NCI-H1694 treated with DMSO at 0.1 percent for 48 hours (cell line): ENCODE measurements at places on chromosomes 11 and 22.

DNA sequence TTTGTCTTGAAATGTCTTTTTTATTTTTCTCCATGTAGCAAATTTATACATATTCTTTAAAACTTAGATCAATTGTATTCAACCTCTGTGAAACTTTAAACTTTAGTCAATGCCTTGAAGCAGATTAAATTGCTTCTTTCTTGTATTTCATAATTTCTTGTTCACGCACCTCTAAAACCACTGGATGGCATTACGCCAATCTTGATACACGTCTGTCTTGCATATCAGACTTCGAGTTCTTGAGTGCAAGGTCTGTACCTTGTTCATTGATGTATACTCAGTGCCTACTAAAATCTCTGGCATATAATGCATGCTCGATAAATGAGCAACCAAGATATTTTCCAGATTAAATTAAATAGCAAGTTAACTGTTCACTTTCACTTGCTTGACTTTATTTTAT, 236.8 kb downstream of the CASP12 start:
- no peak for DNase-seq

DNA sequence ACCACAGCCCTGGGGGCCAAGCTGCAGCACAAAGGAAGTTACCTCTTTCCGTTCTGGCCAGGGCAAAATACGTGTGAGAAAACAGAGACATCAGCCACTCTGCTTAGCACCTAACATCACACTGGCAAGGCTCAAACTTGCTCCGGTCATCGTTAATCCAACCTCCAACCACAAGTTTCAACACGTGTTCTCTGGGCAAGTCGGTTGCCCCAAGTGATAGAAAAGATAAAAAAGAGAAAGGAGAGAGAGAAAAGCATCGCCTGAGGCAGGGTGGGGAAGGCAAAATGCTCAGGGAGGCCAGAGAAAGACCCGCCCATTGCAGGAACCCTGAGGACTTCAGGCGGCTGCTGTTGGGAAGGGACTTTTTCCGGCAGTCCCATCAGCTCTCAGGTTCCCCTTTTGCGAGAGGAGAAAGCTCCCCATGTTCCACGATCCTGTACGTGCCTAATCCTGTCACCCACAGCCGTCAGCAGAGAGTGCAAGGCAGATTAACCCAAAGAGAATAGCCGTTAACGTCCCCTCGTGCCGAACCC, 18.5 kb upstream of the B4GALNT4 start:
- DNase-seq, result no peak

DNA sequence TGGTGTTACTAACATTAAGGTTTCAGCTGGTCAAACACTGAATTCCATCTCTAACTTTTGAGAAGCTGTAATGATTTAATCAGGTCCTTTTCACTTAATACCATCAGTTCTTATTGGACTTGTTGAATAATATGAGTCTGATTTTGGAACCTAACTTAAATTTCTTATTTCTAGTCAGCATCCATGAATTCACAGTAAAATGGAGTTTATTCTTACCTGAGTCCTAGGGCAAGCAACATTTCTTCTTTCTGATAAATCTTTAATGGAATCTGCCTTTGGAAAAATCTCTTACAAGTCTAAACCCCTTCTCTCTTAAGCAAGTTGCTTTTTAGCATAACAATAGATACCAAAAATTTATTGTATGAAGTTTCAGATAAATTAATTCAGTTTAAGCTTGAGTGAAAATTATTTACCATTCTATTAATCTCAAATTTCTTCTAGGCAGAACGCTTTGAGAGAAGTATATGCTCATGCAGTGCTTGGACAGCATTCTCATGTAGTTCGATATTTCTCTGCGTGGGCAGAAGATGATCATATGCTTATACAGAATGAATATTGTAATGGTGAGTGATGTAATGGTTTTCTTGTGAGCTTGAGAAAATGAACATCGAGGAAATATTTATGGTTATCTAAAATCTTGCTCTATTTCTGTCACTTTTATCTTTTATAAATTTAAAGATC, 3.4 kb downstream of the WEE1 start:
- DNase-seq, result no peak

- DNase-seq, result no peak
Measured at GRCh38 chr11:45906096-45906682, 882 bp downstream of the FREY1 start.

DNA sequence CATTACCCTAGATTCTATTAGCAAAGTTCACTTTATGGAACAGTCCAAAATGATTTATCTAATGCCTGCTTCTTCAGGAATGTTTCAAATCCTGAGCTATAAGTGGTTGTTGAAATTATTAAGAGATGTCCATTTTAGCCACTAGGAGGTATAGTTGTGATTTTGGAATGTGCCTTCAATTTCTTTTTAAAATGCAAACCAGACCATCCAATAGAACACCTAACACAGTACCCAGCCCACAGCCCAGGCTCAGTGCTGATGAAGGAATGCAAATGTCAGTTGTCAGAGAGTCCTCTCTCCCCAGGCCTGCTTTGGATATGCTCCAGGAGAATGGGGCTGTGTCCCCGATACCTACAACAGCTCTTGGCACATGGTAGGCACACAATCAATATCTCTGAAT, 85.8 kb upstream of the E2F8 start:
- peak; percentile 5 for DNase-seq

DNA sequence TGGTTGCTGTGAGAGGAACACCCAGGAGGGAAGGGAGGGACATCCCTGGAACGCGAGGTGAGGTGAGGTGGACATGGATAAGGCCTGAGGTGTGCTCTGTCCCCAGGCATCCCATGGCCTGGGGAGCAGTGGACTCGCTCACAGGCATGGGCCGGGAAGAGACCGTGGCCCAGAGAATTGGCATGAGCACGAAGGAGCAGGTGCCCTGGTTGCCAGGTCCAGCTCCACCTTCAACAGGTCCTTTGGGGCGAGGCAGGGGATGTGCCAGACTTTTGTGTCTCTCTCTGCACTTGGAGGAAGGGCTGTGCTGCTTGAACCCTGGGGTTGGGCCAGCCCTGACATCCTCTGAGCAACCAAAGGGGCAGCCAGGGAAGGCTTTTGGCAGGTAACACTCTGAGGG, 21.5 kb downstream of the MUC6 start:
- no peak for DNase-seq

DNA sequence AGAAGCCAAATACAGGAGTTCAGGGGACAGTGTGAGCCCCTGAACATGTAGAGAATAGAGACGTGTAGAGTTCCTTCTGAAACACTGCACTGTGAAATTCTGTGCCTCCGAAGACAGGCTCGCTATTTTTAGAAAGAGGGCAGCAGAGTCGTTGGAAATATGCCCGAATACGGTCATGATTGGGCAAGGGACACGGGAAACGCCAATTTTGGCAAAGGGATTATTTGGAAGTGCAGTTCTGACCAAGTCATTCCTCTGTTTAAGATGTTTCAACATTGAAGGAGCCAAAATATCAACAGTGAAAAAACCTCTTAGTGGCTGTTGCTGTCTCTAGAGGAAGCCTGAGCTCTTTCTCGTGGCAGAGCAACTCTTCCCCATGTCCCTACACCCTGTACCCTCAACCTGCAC, 9.5 kb upstream of the CBX6 start:
- DNase-seq, result no peak

DNA sequence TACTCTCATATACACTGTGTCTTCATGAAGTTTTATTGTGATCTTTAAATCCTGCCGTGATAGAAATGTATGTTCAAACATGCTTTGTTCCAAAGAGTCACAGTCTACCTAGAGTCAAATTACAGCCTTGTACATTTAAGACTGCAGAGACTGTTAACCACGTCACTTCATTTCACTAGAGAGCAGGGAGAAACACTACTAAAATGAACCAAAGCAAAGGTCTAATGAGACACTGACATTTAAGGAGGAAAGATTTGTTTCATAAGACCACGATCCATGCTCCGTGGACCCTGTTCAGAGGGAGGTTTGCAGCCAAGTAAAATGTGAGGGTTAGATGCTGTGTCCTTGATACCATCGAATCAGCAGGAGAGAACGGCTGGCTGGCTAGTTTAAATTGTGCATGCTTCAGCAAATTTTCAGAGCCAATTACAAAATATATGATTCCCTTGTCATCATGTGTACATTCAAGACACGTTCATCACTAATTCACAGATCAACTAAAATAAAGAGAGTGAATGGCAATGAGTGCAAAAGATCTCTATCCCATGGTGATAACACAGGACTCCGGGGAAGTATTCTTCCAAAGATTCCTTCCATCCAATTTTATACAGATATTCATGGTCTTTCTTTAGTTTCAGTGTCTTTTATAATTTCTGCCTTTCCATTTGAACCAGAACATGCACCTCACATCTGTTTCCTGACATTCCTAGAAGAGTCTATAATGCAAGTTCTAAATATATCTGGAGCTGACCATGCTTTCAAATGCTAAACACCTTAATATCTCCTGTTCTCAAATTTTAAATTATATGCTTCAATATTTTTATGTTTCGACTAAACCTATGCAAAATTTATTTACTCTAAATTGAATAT, 960.9 kb upstream of the FAT3 start:
- DNase-seq, result no peak

- no peak for DNase-seq
Measured at GRCh38 chr11:17986007-17986710, 26.7 kb downstream of the SERGEF start.

DNA sequence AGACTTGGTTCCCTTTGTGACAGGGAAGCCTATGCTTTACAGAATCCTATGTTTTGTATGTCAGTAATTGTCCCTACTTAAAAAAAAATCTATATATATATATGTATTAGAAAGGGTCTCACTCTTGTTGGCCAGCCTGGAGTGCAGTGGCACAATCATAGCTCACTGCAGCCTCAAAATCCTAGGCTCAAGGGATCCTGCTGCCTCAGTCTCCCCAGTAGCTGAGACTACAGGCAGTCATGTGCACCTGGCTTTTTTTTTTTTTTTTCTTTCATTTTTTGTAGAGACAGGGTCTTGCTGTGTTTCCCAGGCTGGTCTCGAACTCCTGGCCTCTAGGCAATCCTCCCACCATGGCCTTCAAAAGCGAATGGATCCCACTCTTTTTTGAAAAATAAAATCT, 2.1 kb upstream of the NEAT1 start:
- no peak for DNase-seq

- no peak for DNase-seq
Measured at GRCh38 chr11:105548359-105548758, 61.5 kb upstream of the GRIA4 start.

DNA sequence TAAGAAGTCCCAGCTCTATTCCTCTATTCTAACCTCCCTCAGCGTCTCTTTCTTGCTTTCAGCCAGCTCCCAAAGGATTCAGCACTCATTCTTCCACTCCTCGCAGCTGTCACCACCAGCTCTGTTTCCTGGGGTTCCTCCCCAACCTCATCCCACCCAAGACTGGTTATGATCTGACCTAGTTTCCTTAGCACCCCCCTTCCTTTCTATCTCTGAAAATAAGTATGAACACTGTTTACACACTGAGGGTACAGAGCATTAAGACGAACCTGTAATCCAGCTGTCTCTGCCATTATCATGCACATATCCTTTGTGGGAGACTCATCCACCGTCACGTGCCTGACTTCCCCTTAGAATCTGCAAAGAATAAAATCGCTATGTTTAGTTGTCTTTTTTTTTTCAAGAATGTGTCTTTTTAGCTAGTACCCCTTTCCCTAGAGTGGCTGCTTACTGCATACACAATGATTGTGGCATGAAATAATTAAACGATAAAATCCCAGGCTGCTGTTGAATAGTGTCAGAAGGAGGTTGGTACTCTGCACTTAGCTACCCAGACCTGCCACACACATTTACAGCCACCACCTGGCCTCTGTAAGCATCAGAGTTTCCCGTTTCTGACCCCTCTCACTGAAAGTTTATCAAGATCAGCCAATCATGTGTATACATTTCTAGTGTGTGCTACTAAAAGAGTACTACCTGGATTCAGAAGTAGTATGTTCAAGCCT, 26.9 kb upstream of the CSTF3 start:
- no peak for DNase-seq

- DNase-seq, result no peak
Measured at GRCh38 chr11:30322191-30322590, 713 bp upstream of the ARL14EP start.
